ENCODE measurements at places on chromosomes 7 and 10.

DNA sequence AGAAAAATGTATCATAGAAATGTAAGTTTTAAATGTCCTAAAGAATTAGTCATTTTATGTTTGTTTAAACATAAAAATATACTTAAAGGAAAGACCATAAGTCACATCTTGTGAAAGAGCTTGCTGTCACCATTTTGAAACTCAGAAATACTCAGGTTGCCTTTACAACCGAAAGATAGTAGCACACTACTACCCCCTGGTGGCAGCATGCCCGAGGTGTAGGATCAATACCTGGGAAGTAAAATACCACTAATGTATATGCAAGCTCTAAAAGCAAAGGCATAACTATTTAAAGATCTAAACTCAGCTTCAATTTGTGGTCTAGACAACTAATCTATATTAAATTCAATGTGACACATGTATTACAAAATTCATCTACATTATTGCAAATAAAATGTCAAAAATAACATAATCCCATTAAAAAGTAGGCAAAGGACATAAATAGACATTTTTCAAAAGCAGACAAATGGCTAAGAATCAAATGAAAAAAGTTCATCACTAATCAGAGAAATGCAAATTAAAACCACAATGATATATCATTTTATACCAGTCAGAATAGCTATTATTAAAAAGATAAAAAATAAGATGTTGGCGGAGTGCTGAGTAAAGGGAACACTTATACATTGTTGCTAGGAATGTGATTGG lies 47.7 kb upstream of the FGL2 start:
- peak; percentile 27 for DNase-seq

GRCh38 chr10:126384269-126384873 lies 3.9 kb downstream of the ADAM12 start:
- peak; percentile 57 for DNase-seq

DNA sequence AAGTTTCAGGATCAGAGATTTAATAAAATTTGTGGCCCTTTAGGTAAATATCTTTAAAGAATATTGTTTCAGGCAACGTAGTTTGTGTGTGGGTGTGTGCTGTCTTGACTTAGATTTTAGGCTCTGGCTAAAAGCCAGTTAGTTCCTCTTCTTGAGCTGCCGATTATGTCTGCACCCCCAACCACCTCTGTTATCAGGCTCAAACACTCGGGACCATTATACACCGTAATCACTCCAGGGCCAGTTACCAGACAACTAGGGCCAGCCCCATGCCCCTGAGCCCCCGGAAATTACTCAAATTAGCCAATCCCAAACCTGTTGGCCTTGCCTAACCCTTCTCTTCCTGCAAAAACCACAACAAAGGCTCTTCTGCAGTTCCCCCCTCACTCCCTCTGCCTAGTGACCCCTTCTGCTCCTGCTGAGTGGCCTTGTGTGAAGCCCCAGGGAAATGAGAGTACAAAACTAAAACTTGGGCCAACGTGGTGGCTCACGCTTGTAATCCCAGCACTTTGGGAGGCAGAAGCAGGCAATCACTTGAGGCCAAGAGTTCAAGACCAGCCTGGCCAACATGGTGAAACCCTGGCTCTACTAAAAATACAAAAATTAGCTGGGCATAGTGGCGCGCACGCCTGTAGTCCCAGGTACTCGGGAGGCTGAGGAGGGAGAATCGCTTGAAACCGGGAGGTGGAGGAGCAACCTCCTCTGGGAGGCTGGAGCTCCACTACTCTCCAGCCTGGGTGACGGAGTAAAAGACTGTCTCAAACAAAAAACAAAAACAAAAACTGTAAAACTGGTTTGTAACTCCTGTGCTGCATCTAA lies 9.2 kb upstream of the HNRNPF start:
- no peak for DNase-seq

- no peak for DNase-seq
Observed at GRCh38 chr10:14372606-14373005, 41.9 kb upstream of the FRMD4A start.

DNA sequence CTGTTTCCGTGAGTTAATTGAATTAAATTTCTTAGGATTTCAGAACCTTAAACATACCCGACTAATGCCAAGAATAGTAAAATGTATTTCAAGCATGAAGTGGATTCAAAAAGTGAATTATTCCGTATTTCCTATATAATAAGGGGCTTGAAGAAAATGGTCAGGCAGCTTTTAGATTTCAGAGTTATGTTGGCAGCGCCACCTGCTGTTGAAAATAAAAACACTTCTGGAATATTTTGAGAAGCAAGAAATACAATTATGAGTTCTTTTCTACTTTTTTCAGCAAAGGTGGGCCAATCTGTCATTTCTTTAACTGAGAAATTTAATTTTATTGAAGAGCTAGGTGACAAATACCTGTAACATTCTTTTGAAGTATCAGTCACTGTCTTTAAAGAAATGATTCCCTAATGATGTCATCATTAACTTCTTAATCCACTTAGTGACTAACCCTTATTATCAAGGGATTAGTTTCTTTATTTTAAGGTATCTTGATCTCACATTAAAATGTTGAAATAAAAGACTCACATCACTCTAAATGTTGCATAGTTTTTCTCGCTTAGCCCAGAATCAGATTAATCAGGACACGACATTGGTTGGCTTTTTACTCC lies 36.6 kb upstream of the AGR3 start:
- no peak for DNase-seq

DNA sequence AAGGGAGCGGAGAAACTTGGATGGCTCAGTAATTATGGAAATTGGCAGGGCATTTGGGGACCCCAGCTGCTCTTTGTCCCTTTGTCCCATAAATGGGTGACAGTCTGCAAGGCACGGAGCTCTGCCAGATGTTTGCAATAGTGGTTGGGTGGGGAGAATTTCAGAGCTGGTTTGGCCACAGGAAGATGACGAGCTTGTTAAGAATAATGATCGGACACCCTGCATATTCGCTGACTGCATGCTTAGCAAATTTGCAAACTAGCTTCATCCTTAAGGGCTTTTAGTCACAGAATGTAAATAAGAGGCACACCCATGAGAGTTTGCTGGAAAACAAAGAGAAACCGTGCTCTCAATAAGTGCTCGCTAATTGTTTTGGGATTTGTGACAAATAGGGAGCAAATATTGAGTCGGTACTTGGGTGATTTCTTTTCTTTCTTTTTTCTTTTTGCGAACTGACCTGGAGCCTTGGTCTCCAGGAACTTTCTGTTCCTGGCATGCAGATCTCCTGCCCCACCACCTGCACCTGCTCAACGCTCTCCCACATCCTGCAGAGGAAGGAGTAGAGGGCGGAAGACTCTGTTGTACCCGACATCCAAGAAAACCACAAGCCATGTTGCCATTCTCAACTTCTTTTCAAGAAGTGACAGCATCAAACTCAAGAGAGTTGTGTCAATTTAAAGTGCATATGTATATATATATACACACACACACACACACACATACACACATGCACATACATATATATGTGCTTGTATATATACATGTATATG lies 238.9 kb downstream of the CAMK1D start:
- no peak for DNase-seq

DNA sequence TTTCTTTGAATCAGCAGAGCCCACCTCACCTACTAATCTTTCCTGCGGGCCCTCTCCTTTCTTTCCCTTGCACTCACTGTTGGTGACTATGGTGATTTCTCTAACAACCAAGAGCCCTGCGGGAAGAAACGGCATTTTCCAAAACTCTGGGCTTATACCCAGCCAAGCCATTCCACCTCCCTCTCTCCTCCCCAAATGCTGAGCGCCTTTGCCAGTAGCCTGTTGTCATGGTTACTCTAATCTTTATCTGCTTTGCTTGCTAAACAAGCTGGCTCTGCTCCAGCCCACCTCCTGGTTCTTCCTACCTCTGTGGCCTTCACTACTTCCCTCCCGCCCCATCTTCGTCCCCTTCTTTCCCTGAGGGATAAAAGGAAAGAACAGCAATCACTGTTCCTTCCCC lies 86.7 kb downstream of the DGKI start:
- no peak for DNase-seq

DNA sequence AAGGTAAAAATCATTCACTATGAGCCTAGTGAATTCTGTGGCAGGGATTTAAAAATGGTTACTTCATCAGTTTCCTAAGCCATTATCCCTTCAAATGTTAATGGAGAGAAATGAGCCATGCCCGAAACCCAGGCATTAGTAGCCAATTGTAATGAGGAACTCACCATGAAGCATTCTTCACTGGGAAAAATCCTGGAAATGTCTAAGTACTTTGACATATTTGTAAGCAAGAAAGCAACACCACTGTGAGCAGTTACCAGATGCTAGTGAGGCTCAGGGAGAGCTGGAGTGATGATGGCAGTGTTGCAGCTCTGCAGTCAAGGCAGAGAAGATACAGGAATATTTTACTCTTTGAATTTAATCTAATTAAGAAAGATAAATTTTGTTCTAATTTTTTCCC lies 220.0 kb upstream of the MBL2 start:
- no peak for DNase-seq

DNA sequence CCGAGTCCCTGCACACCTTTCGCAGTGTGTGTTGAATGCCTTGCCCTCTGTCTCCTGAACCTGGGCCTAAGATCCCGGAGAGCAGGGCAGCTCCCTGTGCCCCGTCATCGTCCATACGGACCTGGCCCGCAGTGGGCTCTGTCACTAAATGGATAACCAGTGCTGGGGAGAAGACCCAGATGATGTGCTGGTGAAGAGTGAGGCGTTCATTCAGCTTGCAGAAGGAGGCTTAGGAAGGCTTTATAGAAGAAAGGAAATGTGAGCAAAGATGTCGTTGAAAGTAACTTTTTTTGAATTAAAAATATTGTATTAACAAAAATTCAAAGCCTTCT lies 34.4 kb downstream of the PFKFB3 start:
- DNase-seq: no peak

DNA sequence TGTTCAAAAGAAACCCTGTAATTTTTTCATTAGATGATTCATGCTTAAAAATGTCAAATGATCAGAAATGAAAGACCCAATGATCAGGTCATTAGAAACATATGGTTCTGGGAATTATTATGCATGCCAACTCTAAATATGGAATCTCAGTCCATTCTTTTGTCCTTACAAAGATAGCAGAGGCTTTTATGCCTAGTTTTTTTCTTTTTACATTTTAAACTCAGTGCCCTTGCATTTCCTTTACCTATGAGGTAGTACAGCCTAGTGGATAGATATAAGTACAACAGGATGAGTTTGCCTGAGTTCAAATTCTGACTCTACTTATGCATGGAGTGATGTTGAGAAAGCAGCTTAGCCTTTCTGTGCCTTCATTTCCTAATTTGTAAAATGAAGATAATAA lies 392.9 kb downstream of the SUGCT start:
- DNase-seq: no peak

DNA sequence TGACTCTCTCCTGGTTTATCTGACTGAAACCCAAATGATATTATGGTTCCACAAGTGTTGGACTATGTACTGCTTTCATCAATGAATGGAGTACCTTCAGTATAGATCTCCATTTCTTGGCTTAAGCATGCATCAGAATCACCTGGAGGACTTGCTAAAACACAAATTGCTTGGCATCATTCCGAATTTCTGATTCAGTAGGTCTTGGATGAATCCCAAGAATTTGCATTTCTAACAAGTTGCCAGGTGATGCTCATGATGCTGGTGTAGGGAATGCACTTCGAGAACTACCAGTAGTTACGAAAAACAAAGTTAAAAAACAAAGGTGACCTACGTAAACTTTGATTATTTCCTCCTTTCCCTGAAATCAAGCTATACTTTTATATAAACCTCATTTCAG lies 119.0 kb upstream of the FEZF1 start:
- DNase-seq: no peak

DNA sequence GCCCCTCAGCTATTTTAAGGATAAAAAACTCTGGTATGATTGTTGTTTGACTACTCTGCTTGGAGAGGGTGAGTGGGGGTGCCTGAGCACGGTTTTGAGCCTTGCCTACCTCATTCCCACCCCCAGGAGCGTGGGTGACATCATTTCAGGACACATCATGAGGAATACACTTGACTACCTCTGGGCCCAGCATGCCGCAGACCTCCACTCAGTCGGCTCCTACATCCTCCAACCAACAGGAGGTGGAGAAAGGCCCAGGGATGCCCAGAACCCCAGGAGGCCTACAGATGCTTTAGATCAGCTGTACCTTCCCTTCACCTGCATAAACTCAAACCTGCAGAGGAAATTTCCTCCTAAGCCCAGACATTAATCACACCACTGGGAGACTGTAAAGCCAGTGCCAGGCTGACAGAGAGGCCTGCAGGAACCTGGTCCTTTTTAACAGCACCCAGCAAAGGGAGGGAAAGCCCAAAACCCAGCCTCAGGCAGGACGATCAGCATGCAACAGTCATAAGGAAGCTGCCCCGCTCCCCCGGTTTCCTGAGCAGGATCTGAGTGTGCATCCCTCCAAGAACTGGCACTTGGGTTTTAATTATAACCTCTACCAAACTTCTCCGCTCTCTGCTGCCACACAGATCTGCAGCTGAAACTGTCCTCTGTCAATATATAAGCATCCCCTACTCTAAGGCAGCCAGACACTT lies 61.7 kb upstream of the ZNRF2 start:
- DNase-seq: no peak

- no peak for DNase-seq
Observed at GRCh38 chr10:11527691-11528255, 83.7 kb downstream of the USP6NL start.

DNA sequence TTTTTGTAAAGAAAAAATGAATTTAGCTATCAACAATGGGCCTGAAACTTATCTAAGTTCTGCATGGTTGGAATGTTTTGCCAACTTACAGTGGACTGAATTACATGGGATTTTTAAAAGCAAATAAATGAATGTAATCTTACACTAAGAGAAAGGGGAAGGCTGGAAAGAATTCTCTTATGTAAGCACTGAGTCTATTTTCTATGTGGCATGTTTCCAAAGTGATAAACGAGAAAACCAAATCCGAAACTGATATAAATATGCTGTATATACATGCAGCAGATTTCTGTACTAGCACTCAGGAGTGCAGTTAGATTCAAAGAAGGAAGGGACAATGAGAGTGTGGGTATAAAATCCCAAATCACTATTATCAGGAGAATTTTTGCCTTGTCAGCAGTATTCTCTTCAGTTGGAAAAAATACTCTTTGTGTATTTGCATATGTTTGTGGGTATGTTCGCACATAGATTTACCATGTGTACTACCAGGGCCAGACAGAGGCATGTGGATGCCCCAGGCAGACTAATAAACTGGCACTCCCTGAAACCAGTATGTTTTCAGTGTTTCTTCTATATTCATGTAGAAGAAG lies 334.3 kb upstream of the SEMA3D start:
- DNase-seq: no peak

GRCh38 chr10:107616463-107617410 lies 452.2 kb upstream of the SORCS1 start:
- DNase-seq: peak; percentile 14

DNA sequence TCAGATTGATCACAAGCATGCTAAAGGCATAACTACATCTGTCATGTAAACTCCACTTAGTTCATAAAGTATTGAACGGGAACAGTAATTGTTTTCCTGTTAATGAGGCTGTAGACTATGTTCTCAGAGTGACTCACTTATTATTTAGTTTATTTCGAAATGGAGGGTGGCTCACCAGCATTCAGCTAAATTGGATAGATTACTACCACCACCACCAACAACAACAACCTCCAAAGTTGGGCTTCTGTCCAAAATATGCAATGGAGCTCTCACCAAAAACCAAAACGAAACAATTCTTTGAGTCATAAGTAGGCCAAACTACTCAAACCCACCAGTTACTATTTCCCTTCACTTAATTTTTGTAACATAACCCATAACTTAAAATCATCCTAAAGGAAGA lies 127.9 kb upstream of the NRBF2 start:
- peak; percentile 58 for DNase-seq

GRCh38 chr7:22894546-22894945 lies 71.9 kb upstream of the TOMM7 start:
- DNase-seq: no peak
